ENCODE measurements at places on chromosomes 7 and 10. TPM values are rescaled to one million over a fixed set of nuclear protein-coding genes. Genes with fewer than 3 reads are reported as not detected.

PHYH gene
- total RNA-seq = 26.0 TPM

TBRG4 gene
- total RNA-seq = 46.6 TPM

CCDC172 gene
- total RNA-seq = not detected

MMD2 gene
- not detected for total RNA-seq

ERVW-1 gene
- total RNA-seq = not detected

WNT2 gene
- 9.9 TPM for total RNA-seq

OR6V1 gene
- not detected for total RNA-seq

IKZF1 gene
- not detected for total RNA-seq

LUC7L2 gene
- 93.7 TPM for total RNA-seq

ITGB8 gene
- total RNA-seq = 79.2 TPM

MTURN gene
- total RNA-seq = 29.8 TPM

NME8 gene
- total RNA-seq = not detected

MSMB gene
- total RNA-seq = not detected

Measured in fibroblast of the aortic adventitia (primary cell).